Kasumi-1 (cell line): ENCODE measurements at places on chromosomes 16 and 17.

DNA sequence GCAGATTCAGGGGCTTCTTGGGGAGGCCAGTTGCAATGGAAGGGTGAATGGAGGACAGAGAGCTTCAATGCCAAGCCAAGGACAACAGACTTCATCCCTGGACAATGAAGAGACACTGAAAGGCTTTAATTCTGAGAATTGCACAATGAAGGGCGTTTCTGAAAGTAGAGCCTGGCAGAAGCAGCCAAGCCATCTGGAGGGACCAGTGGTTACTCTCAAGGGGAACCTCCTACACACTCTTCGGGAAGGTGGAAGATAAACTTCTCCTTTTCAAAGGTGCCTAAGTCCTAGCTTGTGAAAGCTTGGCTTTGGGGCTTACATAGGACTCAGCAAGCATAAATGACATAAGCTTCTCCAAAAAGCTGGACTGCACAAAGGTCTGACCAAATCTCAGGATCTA is 6.2 kb upstream of the CES1 start:
- DNase-seq, result peak; percentile 2

DNA sequence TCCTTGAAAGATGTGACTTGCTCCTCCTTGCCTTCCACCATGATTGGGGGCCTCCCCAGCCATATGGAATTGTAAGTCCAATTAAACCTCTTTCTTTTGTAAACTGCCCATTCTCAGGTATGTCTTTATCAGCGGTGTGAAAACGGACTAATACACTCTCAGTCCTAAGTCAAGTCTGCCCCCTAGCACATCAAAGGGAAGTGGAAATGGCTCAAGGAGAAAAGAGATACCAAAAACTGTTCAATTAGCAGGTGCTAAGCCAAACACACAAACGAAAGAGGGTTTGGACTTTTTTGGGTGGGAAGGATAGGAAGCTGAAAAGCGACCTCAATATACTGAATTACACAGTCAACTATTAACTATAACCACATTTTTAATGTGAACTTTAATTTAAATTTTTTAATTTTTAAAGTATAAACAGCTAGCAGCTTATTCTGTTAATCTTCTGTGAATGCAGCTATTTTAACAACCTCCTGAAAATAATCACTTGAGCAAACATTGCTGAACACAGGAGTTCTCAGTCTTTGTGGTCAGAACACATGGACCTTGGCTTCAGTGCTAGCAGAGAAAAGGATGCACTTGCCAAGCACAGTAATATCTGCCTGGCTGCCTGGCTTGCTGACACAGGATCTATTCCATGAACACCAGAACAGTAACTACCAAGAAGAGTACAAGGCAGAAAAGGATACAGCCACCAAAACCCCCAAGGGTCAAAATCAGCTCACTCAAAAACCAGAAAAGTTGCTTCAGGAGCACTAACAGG is 10.9 kb downstream of the ZNF18 start:
- DNase-seq, result no peak

- peak; percentile 6 for DNase-seq
Measured at GRCh38 chr16:56547120-56547948, 17.5 kb upstream of the MT4 start.

- DNase-seq, result no peak
Measured at GRCh38 chr16:17348826-17349225, 121.9 kb downstream of the XYLT1 start.

GRCh38 chr17:28371245-28372202 is at the start of gene SARM1:
Gene SARM1, plus strand, starts transcription at chr17:28371694. Its CDS starts 339 bp downstream, at chr17:28372033.
- no peak for DNase-seq

GRCh38 chr16:397135-397661 is at the start of gene NME4:
Gene NME4, plus strand, starts transcription at chr16:397199. Its CDS starts 24 bp downstream, at chr16:397223.
- no peak for DNase-seq

GRCh38 chr17:60534010-60534555 is 8.0 kb upstream of the APPBP2 start:
- DNase-seq, result no peak
